M059J (cell line): ENCODE measurements at places on chromosomes 2 and 18.

- no peak for DNase-seq
Measured at GRCh38 chr18:68638613-68639012, 76.3 kb downstream of the TMX3 start.

GRCh38 chr2:64876137-64876647, 113.0 kb upstream of the SLC1A4 start:
- DNase-seq, result peak; percentile 87

DNA sequence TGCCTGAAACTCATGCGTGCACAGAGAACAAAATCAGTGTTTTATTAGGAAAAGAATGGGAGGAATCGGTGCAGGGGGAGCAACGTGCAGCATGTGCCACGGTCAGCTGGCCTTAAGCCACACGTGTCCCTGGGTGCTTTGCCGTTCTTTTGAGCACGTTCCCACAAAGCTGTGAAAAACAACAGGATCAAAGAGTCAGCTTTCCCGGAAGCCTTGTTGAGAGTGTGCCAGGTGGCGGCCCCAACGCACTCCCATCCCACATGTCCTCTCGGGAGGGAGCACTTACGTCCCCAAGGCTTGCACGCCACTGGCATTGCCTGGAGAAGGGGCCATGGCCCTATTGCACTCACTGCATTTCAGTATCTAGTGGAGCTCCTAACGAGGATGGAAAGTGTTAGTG, 511.2 kb downstream of the EIPR1 start:
- DNase-seq, result no peak

DNA sequence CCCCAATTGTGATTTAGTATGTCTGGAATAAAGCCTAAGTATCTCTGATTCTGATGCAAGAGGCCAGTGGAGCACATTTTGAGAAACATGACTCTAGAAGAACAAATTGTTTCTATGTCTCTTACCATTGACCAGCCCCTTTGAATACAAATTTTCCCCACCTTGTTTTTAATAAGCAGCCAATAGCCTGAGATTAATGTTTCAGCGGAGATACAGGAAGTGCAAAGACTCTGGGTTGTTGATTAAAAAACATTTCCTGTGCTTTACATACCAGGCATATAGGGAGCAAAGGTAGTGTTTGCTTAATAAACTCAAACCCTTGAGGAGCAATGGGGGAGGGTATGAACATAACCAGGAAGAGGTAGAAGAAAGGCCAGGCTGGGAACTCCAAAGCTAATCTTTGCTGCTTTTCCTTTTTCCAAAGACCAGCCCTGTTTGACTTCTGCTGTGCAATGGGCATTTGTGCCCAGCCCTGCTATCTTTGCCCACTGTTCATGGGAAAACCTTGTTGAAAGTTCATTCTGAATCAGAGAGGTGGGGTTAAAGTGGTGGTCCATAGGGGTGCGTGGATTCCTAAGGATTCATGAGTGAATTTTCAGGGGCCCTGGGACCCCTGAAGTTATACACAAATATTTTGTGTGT, 29.3 kb downstream of the UPP2 start:
- no peak for DNase-seq

DNA sequence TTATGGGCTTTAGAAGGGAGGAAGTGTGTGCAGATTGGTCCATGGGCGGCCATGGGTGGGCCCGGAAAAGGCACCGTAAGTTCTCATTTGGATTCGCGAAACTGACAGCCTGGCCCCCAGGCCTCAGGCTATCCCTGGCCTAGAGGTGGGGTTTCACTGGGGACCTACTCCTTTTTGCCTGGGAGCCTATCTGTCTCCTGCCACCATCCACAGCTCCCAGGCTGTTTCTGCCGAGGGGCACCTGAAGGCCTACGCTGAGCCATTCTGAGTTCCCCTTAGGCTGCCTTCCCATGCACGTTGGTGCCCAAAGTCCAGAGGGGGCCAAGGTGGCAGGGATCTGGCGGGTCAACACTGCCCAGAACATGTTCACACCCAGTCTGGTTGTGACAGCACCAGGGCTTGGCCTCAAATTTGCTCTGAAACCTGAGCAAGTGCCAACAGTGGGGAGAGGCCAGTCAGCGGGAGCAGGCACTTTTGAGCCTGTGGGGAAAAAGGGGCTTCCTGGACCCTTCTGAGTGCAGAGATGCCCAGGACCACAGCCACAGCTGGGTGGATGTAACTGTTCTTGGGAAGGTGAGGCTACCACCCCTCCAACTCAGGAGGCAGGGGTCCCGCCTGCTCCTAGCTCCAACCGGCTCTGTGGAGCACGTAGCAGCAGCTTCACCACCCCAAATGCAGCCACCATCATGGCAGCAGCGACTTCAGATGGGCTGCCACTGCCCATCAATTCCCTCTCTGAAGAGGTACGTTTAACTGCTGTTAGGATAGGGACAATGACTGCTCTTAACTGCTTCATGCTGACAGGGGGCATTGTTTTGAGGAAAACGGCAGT, 73.6 kb upstream of the ZNF804A start:
- no peak for DNase-seq

- DNase-seq, result no peak
Measured at GRCh38 chr18:3481696-3482210, 31.8 kb downstream of the TGIF1 start.

GRCh38 chr2:47038656-47039488, 116.2 kb downstream of the STPG4 start:
- DNase-seq, result no peak

DNA sequence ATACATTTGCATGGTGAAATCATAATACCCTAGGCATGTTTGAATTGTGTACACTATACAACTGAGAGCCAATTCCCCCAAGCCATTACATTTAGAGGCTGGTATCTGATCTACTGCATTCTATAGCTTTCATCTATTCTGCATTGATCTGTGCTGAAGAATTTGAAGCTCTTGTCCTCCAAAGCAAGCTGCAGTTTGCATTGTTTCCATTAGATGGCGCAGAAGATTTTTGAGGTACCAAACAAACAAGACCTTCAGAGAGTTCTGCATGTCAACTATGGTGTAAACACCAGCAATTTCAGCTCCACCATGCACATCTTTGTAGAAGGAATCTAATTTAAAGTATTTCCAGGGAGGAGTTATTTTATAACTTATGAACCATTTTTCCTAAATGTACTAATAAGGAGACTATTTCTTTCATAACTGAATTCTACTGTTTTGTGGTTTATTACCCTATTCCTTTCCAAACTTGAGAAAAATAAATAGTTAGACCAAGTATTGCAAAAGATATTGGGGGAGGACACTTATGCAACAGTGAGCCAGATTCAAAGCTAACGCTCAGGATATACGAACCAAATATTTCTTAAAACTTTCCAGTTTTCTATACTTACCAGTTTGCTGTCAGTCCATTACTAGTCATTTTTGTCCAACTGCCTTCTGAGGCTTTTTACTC, 761.8 kb upstream of the ACVR2A start:
- DNase-seq, result peak; percentile 44

GRCh38 chr2:221844212-221845020, 272.3 kb upstream of the EPHA4 start:
- no peak for DNase-seq

DNA sequence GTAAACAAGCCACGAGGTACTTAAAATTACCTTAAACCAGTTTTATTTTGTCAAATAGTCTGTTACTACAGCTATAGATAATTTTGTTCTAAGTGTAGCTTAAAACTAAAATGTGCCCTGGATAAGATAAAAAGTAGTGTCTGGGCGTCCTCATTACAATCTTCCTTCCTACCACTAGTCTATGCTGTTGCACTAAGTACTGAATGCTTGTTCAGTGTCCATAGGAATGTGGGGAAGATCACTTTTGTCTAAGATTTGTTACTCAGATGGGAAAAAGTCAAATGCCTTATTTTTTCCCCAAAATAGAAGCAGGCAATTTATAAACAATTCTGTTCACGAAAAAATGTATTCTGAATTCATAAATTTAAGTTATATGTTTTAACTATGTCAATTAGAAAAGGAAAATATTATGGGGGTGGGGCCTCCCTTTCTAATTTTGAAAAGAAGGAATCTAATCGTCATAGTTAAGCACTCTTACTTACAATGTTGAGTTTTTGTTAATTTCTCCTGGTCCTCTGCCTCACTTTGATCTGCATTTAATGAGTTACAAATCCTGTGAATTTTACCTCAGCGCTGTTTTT, 140.4 kb upstream of the VRK2 start:
- peak; percentile 64 for DNase-seq

GRCh38 chr18:13589316-13589715, 137.0 kb downstream of the FAM210A start:
- no peak for DNase-seq

DNA sequence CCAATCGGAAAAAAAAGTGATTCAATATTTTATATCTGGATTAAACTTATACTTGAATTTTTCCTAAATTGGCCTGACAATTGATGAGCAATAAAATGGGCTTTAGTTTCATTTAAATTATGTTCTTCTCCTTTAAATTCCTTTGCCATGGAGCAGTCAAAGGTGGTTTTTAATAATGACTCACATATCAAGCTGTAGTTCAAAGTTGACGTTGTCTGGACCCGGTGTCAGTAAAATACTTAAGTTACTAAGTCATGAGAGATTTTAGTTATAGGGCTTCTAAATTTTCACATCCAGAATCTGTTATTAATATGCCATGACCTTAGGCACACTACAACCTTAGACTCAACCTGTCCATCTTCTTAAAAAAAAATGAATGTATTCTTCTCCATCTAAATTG, 62.5 kb downstream of the CDH2 start:
- DNase-seq, result peak; percentile 87

DNA sequence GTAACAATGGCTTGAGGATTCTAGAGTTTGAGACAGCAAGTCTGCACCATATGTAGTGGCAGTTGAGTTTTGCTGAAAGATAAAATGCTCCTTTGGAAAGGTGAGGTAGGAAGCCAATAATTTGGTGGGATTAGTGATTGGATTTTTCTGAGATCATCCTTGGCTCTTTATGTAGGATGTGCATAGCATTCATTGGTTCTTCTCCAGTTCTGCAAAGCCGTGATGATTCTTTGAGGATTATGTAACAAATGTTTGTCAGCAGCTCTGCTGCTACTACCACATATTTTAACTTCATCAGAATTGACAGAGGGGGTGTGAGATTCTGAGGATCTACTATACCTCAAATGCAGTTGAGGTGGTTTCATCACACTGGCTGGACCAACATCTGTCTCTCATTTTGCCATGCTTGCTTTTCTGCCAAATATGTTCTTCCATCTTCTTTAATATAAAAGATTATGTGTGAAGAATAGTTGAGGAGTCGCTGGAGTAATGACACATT, 188.9 kb upstream of the RASGRP3 start:
- DNase-seq, result no peak

- DNase-seq, result no peak
Measured at GRCh38 chr2:120255986-120256650, 3.5 kb downstream of the RALB start.

DNA sequence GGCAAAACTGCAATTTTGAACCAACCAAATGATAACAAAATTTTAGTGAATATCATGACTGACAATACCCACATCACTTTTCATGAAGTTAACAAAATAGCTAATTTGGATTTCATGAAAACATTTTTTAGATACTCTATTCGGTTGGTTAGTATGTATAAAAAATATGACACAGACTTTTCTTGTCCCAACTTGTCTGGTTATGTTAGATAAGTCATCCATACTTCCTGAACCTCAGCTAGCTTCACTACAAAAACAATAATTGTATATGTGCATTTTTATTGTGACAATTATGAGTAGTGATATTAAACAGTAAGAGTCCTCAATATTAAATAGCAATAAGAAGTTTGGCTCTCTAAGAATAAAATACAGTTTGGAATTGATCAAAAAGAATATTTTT, 408.1 kb upstream of the DSEL start:
- DNase-seq, result no peak

DNA sequence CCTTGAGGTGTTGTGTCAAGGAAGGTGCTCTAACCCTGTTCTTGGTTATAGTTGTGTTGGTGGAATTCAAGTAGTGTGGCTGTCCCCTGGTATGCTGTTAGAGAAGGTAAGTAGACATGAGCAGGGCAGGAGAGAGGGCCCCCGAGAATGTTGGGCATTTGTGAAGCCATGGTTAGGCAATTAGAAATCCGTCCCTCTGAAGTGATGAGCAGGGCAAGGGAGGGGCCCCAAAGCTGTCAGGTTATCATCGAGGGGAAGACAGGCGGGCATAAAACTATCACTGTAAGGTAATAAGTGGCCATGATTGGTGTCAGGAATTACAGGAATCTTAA, 5.2 kb downstream of the XRCC5 start:
- DNase-seq, result no peak

DNA sequence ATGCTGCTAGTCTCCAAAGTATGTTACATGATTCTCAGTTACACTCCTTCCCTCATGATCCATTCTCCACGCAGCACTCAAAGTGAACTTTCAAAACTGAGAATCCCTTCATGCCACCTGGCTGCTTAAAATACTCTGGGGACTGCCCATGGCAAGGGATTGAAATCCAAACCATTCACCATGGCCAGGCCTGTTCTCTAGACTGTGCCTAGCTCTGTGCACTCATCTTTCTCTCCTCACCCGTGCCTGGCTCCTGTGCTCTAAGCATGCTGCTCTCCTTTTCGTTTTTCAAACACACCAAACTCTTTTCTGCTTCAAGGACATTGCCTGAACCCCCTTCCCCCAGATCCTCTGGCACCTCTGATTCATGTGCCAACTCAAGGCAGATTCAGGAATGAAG, 80.9 kb downstream of the FASTKD2 start:
- no peak for DNase-seq

DNA sequence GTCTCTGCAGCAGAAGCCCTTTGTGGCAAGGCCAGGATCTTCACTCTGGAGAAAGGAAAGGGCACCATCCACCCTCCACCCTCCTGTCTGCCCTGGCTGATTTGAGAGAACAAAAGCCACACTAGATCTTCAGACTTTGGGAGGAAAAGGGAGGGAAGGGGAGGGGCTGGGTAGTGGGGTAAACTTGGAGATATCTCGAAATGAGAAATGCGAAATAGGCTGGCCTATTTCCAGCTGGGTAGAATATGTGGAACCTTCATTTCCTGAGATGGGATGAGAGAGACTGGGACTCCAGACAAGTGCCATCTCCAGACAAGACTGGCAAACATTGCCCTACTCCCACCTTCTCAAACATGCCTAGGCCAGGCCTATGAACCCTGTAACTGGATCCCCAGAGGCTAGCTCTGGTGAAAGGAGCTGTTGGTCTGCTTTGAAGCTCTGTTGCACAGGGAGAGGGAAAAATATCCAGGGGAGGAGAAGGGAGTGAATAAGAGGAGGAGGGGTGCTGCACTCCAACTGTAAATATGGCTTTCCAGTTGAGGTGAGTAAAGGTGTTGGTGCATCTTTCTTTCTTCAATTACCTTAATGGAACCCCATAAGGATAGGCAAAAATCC, 1.7 kb downstream of the HOXD12 start:
- DNase-seq, result no peak

- DNase-seq, result no peak
Measured at GRCh38 chr2:446963-447530, 159.2 kb upstream of the ALKAL2 start.

DNA sequence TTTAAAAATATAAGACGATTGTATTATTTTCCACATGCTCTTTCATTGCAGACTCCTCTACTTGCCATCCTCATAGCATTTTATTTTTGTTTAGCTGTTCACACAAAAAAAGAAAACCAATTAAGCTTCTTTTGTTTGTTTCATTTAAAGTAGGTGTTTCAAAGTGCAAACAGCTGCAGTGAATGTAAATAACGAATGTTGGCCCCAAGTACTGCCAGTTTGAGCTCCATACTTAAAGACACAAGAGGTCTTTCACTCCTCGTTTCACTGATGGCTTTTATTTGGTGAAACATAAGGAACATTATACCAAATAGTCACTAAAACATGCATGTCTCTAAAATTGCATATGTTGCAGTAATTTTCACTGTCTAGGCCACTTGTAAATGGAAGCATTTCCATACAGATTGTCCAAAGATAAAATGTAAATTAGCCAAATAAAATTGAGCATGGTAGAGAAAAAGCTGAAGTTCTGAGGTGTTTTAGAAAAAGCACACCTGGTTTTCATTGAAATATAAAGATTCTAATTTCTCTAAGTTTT, 253.4 kb downstream of the TMX3 start:
- DNase-seq, result no peak
